ENCODE measurements at places on chromosomes 2 and 18.

DNA sequence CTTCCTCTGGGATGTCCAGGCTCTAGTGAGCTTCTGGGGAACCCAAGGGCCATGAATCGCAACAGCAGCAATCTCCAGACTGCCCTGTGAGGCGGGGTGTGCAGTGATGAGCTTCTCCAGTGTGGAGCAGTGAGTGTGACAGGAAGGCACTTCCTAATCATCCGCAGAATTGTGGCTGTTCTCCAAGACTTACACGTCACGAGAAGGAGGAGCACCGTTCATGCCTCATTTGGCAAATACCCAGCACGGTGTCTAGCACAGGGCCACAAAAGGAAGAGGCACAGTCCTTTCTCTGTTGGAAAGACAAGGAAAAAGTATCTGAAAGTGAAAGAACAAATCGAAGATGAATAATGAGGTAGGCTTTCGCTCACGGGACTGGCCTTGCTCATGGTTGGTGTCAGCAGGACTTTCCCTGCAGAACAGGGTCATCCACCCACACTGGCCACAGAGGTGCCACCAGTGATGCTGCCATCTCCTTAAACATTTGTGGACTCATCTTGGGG lies 125.1 kb upstream of the HAAO start:
- DNase-seq = no peak

- no peak for DNase-seq
Measured at GRCh38 chr2:17057109-17058017, 391.7 kb upstream of the CYRIA start.

DNA sequence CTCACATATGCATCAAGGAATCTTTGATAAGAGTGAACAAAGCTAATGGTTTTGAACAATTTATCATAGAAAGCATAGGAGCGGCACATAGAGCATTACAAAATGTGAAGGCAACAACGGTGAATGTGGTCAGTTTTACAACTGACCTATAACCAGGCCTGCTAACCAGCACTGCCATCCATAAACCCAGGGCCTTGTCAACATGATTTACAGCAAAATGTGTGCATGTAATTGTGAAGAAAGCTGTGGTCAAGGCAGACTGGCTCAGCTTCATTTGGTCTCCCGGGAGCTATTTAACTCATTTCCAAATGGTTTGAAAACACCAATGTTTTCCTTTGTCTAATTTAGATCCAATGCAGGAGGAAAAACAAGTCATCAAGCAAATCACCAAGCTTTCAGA lies 119.8 kb downstream of the DHRS9 start:
- no peak for DNase-seq

- DNase-seq = no peak
Measured at GRCh38 chr2:58098254-58099095, 51.9 kb downstream of the VRK2 start.

- no peak for DNase-seq
Measured at GRCh38 chr2:237140689-237141285, 55.1 kb downstream of the COPS8 start.

GRCh38 chr2:44951124-44951523 lies 9.6 kb downstream of the SIX3 start:
- DNase-seq = no peak

GRCh38 chr2:173254659-173255058 lies 100.0 kb upstream of the CDCA7 start:
- no peak for DNase-seq

DNA sequence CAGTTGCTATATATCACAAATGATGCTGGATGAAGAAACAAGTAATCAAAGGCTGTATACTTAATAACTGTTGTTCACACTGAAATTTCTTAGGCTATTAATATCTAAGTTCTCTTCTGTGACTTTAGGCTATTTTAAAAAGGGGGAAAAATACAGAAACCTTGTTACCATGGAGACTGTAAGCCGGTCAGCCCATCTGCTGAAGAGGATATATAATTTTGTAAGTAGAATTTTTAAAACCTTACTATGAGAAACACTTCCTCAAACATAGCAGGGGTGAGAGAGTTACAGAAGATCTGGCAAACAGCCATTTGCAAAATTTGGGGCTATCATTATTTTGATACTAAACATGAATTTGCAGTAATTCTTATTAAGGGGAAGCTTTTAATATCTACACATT lies 27.8 kb downstream of the CACNB4 start:
- DNase-seq = no peak

DNA sequence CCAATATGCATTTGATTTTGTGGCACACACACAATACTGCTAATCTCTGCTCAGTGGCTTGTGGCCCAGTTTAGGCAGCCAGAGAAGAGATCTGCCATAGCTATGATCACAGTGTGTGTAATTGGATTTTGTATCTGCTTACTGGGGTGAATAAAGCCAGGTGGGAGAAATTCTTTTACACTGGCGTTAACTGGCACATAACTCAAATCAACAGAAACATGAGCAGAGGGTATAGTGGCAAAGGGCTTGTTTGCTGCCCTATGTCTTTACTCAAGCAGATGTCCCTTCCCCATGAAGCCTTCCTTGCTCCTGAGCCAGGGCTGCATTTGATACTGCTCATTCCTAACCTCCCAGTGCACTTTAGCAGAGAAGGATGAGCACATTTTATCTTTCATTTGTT lies 28.5 kb downstream of the STON1 start:
- no peak for DNase-seq

DNA sequence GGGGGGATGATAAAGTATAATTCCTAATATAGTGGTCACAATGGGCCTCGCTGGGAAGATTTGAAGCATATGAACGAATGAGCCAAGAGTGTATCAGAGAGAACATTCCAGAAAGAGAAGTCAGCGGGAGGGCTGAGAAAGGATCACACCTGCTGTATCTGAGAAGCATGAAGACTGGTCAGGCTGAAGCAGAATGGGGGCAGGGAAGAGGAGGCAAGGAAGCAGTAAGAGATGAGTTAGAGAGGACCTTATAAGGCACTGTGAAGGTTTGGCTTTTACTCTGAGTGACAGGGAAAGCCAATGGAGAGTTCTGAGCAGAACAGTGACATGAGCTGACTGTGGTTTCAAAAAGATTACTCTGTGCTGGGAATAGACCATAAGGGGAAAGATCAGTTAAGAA lies 73.5 kb downstream of the CHN1 start:
- DNase-seq = no peak

Measured in T follicular helper cell (primary cell).